ENCODE measurements at places on chromosomes 11 and 22. TPM values are rescaled to one million over a fixed set of nuclear protein-coding genes. Genes with fewer than 3 reads are reported as not detected.

GRCh38 chr11:73402834-73403185 is 26.6 kb downstream of the RELT start:
- no peak for DNase-seq

DNA sequence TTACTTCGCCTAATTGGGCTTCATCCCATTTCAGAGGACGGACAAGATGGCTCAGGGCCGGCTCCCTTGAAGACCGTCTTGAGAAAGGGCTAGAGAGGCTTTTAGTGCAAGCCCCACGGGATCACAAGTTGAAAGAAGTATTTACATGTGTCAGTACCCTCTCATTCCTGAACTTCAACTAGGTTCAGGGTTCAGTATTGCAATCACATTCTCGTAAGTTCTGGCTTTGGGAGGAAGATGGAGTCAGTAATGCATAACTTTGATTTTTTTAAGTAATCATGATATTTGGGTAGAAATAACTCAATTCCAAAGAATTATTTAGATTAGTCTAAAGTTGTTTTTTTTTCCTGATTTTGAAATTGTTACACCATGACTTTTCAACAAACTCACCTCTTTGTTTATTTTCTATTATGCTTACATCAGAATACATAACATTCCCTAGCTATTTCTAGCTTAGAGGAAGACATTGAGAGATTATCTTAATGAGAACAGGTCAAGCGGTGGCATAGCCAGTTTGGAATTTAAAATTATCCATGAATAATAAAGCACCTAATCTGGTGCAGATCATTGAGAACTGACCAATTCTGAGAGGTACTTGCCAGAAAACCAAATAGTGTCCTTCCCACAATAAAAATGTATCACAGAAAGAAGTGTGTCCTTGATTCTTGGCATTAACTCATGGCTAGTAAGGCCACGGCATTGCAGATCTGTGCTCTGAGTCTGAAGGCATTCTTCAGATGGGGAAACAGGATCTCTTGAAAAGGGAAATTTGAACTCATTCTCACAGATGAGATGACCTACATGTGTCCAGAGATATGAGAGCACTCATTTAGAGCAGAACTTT is 92.1 kb upstream of the BLID start:
- peak; percentile 88 for DNase-seq

GRCh38 chr11:64900263-64900678 is 16.7 kb downstream of the ATG2A start:
- no peak for DNase-seq

- peak; percentile 76 for DNase-seq
These were observed 49.0 kb downstream of the OR4D9 start for GRCh38 chr11:59560290-59560701.

DNA sequence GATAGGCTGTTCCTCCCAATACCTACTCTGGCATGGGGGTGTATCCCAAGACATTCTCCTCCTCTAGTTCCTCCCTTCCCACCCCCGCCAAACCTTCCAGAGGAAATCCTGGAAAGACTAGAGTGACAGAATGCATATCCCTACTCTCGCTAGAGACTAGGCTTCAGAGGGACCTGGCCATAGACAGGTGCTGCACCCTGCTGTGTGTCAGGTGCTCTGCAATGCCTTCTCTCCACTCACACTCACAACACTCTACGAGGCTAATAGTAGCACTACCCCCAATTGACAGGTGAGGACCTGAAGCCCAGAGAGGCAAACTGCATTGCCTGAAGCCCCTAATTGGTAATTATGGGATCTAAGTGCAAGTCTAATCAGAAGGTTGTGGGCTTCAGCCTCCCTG is 46.2 kb upstream of the LMO1 start:
- no peak for DNase-seq

The BLID gene
- 0.09 TPM for polyA plus RNA-seq

The MS4A3 gene
- not detected for polyA plus RNA-seq

The CCDC90B gene
- 66.2 TPM for polyA plus RNA-seq

The CDC42EP2 gene
- 48.4 TPM for polyA plus RNA-seq

The PANX2 gene
- polyA plus RNA-seq = 0.45 TPM

Data from fibroblast of lung (primary cell).